Left renal pelvis (tissue), 4 donors: ENCODE measurements at places on chromosomes 5 and 9. TPM values are rescaled to one million over a fixed set of nuclear protein-coding genes. Genes with fewer than 3 reads are reported as not detected.

CAVIN4 gene
- polyA plus RNA-seq = 2.4 TPM

SLC34A3 gene
- polyA plus RNA-seq = 2.9 TPM

CBY3 gene
- 0.26 TPM for polyA plus RNA-seq

ARHGEF28 gene
- polyA plus RNA-seq = 48.4 TPM

NDUFS4 gene
- 155 TPM for polyA plus RNA-seq

CNTNAP3 gene
- polyA plus RNA-seq = 5.3 TPM

CNTNAP3B gene
- polyA plus RNA-seq = 18.6 TPM

SPINK4 gene
- polyA plus RNA-seq = not detected

ROPN1L gene
- polyA plus RNA-seq = 0.89 TPM

ERP44 gene
- 33.7 TPM for polyA plus RNA-seq

NACC2 gene
- polyA plus RNA-seq = 9.4 TPM

MEGF10 gene
- polyA plus RNA-seq = 1.2 TPM

DNA sequence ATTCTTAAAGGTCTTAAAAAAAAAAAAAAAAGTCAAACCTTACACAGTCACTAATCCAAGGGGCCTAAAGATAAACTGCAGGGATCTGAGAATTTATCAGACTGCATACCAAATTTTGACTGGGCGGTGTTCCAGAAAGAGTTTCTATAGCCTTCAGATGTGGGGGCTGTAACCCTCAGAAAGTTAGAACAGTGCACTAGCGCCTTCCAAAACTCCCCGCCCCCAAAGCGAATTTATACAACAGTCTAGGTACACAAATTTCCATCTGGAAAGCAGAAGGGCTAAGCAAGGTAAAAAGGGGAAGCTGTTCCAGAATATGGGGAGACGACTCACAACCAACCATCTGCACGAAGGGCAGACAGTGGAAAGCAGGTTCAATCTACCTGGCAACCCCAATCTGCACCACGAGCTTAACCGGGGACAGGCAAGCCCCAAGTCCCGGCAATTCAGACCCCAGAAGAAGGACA lies 813 bp downstream of the ERMP1 start:
- DNase-seq = no peak

DNA sequence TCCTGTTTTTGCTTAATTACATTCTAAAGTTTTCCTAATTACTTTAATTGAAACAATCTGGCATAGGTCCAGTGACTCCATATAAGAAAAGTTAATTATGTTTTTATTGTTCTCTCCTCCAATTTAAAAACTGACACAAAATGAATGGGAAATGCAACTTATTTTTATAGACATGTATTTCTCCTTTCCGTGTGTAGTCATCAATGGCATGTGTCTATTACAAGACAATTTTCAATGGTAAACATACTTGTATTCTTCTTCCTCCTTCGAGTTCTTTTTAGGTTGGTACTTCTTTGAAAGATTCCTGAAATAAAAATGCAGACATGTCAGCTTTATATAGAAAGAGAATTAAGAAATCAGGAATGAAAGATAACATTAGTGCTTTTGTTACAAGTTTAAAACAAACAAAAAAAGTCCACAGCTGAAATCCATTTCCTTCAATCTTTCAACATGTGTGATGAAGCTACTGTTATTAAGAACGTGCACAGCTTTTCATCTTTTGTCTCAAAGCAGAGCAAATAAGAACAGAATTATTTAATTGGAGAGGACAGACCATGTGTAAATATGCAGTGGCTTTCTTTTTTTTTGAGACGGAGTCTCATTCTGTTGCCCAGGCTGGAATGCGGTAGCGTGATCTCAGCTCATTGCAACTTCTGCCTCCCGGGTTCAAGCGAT lies 63.8 kb downstream of the FNBP1 start:
- DNase-seq = no peak

- DNase-seq = no peak
Measured at GRCh38 chr9:134943836-134944235, 26.1 kb upstream of the FCN1 start.

GRCh38 chr9:95478335-95478734 lies 38.4 kb downstream of the PTCH1 start:
- DNase-seq = no peak

GRCh38 chr5:119828541-119828940 lies 199.2 kb downstream of the FAM170A start:
- DNase-seq = peak; percentile 14

- peak; percentile 35 for DNase-seq
Measured at GRCh38 chr9:93304574-93305496, 120.9 kb downstream of the WNK2 start.

DNA sequence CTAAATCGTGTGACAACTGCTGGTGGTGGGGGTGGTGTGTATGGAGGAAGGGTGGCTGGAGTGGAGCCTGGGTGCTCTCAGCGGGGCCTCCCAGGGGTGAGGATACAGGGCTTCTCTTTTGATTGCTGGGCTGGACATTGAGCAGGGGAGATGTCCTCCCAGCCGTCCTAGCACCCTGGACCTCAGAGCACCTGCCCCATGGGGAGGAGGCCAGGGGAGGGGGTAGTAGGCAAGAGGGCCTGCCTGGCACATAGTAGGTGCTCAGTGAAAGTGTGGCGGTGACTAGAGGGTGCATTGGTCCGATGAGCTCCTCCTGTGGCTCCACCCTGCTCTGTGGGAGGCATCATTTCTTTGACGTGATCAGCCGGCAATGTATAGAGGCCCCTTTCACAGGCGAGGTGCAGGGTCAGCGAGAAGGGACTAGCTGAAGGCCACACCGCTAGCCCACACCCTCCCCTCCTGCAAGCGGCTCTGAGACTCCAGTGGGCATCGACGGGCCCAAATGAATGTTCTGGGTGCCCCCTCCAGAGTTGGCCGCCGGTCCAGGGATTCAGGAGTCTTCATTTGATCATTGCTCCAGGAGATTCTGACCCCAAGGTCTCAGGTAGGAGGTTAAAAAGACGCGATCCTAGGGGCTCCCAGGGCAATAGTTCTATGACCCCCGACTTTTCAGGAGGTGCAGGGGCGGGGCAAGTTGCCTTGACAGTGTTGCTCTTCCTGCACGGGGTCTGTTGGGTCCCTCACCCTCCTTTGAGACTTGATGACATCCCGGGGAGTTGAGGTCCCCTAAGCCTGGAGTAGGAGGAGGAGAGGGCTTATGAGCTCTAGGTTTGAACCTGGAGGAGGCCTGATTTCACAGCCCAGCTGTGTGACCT lies 255.5 kb downstream of the PBX3 start:
- DNase-seq = no peak

DNA sequence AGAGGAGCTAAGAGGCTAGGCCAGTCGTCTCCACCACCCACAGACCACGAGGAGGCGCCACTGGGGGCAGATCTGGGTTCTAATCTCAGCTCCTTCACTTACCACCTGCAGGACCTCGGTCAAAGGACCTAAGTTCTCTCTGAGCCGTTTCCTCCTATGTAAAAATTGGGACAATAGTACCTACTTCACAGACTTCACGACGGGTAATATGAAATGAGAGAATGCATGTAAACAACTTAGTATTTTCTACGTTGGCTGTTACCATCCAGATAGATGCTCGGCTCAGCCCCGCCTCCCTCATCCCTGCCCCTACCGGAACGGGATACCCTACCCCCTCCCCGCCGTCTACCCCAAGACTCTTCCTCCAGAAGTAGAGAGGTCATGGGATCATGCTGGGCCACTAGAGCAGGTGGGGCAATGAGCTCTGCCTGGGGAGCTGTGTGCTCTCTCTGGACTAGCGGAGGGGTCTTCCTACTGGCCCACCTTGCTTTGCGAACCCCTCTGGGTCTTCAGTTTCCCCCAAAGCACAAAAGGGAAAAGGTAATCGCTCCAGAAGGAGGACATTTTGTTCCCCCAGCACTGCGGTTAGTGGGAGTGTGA lies 541 bp downstream of the GNPDA1 start:
- no peak for DNase-seq

DNA sequence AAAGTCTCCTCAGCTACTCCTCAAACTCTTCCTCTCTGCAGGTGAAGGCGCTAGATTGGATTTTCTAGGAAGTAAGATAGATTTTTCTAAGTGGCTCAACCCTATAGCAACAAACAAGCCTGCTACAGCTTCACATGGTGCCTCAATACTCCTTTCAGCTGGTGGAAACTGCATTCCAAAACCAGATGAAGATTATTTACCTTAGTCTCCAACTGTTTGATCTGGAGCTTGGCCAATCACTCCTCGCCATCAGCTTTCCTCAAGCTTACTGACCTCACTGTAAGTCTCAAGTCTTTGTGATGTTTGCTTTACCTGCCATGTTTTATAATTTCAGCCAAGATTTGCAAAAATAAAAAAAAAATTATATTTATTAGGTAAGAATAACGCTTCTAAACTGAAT lies 622.4 kb downstream of the CHSY3 start:
- no peak for DNase-seq

DNA sequence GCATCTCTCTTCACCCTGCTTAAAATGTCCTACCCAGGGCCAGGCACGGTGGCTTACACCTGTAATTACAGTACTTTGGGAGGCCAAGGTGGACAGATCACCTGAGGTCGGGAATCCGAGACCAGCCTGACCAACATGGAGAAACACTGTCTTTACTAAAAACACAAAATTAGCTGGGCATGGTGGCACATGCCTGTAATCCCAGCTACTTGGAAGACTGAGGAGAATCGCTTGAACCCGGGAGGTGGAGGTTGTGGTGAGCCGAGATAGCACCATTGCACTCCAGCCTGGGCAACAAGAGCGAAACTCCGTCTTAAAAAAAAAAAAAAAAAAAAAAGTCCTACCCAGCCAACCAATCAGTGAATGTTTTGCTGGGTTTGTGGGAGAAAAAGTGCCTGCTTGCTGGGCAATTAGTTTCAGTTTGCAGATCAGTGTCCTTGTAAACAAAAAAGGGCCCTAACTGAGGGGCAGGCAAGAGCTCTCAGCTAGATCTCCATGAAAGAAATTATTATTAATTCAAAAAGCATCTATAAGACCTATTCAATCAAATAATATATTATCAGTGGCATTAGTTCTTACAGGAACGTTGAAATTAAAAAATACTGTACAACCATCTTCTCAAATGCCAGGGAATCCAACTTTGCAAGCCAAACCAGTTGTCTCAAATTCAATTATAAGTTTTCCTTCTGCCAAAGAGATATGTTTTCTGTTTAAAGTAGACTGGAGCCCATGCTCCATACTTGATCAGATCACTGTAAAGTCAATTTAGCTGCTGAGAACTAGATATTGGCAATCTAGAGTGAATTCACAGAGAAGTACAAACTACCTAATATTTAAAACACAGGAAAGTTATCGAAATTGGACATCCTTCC lies 3.9 kb downstream of the MEGF9 start:
- DNase-seq = no peak

GRCh38 chr5:135599421-135600151 lies 20.8 kb upstream of the CXCL14 start:
- DNase-seq = no peak

GRCh38 chr9:92680166-92681119 lies 10.5 kb upstream of the IPPK start:
- no peak for DNase-seq

GRCh38 chr9:114093031-114093471 lies 6.0 kb downstream of the KIF12 start:
- DNase-seq = no peak

GRCh38 chr9:35729700-35730485 lies 2.1 kb downstream of the TLN1 start:
- DNase-seq = no peak

GRCh38 chr5:144187699-144188294 lies 17.1 kb downstream of the KCTD16 start:
- DNase-seq = no peak

DNA sequence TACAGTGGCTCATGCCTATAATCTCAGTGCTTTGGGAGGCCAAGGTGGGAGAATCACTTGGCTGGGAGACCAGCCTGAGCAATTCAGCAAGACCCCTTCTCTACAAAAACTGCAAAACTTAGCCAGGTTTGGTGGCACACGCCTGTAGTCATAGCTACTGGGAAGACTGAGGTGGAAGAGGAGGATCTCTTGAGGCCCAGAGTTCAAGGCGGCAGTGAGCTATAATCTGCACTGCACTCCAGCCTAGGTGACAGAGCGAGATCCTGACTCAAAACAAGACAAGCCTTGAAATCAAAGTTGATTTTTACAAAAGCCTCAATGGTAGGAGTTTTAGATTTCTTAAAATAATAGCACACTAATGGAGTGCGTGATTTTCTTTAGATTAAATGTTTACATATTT lies 14.6 kb downstream of the UBE2D2 start:
- no peak for DNase-seq

DNA sequence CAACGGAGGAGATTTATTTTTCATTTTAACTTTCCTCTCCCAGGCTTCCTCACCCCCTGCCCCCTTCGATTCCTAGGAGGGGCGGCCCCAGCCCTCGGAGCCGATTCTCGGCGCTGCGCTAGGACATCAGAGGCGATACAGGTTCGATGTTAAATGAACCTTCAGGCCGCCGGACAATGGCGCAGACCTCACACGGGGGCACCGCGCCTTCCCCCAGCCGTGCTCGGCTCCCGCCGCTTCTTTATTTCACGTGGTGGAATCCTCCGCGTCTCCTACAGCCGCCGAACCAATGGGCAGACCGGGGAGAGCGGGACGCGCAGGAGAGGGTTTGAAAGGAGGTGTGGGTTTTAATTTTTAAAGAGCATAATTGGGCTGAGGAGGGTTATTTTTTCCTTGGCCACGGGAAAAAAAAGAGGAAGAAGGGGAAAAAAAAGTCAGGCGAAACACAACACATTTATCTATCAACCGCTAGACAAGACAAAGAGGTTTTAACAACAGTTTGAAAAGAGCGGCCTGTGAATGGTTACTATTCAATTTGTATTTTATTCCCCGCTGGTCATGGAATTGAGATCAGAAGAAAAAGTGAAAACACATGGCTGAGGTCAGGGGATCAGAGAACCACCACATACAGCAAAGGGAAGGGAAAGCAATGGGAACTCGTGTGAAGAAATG lies 126.8 kb downstream of the TMEM174 start:
- no peak for DNase-seq

- no peak for DNase-seq
Measured at GRCh38 chr5:149550268-149550583, 1.0 kb downstream of the CSNK1A1 start.

DNA sequence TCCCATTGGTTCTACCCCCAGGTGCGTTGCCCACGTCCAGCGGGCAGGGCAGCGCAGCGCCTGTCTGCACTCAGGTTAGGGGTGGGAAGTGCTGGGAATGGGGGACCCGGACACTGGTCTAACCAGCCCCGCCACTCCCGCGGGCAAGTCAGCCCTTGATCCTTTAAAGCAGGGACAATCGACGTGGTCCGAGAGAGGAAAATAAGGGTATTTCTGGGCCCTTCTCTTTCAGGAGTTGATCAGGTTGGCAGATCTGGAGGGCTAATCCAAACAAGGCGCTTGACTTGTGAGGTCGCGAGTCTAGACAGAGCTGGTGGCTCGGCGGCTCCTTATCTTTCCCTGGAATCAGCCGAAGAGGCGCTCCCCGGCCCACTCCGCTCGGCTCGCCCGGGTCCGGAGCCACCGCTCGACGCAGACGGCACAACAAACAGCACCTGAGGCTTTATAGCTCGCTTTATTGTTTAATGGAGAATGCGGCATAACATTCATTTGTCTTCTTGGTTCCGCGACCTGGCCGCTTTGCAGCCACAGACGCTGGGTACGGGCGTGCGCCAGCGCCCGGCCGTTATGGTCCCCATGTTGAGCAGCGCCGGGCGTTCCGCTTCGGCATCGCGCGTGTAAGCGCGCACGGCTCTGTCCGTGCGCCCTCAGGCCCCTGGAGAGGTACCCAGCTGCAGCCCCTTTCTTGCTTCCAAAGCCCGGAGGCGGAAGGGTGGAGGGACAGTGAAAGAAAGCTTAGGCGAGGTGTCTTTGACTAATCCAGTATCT lies 15.8 kb downstream of the ISL1 start:
- no peak for DNase-seq
